Fibroblast of skin of scalp (primary cell): ENCODE measurements at places on chromosomes 4 and X.

DNA sequence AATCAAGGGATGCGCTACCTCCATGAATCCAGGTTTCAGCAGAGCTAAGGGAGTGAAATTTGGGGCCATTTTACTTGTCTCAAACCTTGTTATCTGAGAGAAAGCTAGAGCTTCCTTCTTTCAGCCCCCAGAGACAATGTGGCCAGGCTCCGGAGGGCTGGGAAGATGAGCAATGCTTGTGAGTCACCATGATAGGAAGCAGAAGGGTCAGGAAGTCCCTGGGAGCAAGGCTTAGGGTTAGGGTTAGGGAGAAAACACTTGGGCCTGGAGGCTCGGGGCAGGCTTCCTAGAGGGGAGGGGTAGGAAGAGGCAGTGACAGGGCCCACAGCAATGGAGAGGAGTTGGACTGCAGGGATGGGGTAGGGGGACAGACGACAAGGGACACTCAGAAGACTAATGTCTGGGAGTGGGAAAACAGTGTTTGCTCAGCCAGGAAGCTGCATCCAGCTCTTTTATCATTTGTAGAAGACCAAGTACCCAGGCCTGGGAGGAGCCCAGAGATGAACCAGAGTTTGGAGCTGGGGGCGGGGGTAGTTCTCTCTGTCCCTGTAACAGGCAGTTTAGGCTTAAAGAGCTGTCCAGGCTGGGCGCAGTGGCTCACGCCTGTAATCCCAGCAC, 16.4 kb upstream of the PORCN start:
- DNase-seq = peak; percentile 66

DNA sequence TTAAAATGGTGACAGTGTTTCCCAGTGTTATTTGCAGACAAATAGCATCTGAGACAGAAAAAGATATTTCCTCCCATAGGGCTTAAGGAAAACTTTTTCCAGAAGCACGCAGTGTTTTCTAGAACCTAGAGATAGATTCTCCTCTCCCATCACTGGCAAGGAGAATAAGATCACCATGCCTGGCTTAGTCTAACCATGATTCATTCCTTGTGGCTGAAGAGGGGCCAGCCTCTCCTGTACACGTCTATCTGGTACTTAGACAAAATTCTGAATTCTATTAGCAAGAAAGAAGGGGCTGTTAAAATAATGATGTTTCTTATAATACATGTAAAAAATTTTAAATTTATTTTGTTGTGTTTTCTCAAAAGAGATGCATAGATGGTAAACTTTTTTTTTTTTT, 296.1 kb upstream of the LDB2 start:
- peak; percentile 22 for DNase-seq

DNA sequence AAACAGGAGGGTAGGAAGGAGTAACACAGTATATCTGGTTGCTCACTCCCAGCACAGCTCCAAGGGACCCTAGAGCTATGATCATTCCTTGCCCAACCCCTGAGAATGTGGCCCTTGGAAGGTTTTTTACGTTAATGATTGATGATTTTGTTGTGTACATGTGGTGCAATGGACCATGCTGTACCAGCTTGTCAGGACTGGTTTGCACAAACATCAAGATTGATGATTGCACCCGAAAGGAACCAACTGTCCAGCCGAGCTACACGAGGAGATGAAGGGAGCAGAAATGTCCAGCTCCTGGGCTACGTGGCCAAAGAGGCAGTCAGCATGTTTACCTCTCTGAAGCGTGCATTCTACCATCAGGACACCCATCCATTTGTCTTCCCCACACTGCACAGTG, 83.2 kb upstream of the USP9X start:
- DNase-seq = no peak

- DNase-seq = no peak
Observed at GRCh38 chr4:64533637-64534036, 124.4 kb upstream of the TECRL start.

DNA sequence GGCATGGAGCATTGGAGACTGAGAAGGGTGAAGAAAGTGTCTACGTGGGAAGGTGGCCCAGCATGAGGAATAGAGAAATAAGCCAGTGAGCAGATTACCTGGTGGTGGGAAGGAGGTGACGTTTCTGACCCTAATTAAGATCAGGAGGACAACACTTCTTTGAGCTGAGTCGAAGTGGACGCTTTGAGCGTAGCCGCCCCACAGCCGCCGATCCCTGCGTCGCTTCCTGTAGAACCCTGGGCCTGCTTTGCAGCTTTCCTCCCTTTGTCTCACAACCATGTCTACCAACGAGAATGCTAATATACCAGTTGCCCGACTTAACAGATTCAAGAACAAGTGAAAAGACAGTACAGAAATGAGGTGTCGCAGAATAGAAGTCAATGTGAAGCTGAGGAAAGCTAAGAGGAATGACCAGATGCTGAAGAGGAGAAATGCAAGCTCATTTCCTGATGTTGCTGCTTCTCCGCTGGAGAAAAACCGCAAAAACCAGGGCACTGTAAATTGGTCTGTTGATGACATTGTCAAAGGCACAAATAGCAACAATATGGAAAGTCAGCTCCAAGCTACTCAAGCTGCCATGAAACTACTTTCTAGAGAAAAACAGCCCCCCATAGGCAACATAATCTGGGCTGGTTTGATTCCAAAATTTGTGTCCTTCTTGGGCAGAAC, 6.4 kb upstream of the ANTXR2 start:
- no peak for DNase-seq

DNA sequence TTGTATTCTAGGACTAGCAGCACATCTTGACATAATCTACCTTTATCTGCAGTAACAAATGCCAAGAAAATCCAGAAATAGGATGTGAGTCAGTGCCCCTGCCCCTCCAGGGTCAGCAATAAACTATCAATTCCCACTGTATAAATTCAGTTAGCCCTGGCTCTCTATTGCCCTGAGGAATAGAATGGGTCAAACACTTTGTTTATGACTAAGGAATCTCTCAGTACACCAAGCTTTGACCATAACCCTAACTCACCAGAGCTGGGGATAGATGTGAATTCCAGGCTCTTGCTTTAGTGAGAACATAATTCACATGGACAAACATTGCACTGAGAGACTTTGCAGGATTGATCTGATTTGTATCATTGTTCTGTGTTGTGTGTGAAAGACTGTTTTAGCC, 82.3 kb downstream of the CXXC4 start:
- no peak for DNase-seq

- DNase-seq = peak; percentile 37
Observed at GRCh38 chr4:30763321-30763727, 43.2 kb downstream of the PCDH7 start.

- no peak for DNase-seq
Observed at GRCh38 chr4:139645458-139645857, 20.2 kb upstream of the MGST2 start.

GRCh38 chr4:103158760-103159159, 39.4 kb downstream of the CENPE start:
- DNase-seq = no peak

DNA sequence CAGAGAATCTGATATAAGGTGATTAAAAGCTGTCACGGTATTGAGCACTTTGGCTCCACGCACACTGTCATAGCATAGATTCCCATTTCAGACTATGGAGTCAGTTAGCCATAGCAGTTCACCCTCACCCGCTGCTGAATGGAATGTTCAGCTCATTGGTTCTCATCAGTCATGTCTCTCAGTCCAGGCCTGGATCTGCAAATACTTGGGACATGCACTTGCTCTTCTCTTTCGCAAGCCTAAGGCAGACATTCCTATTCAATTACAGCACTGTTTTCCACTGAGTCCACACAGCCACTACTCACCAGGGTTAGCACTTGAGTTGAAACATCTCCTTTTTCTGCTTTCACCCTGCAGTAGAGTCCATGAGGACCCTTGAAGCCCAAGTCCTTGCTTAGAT, 30.6 kb upstream of the SCML1 start:
- peak; percentile 84 for DNase-seq

- DNase-seq = peak; percentile 76
Observed at GRCh38 chrX:42519666-42520231, 258.2 kb downstream of the PPP1R2C start.

- DNase-seq = no peak
Observed at GRCh38 chr4:148735432-148736155, 293.4 kb upstream of the NR3C2 start.

- DNase-seq = no peak
Observed at GRCh38 chr4:113406723-113407016, 354.9 kb downstream of the CAMK2D start.

GRCh38 chrX:31266203-31267076, 194.6 kb upstream of the FTHL17 start:
- DNase-seq = peak; percentile 32

DNA sequence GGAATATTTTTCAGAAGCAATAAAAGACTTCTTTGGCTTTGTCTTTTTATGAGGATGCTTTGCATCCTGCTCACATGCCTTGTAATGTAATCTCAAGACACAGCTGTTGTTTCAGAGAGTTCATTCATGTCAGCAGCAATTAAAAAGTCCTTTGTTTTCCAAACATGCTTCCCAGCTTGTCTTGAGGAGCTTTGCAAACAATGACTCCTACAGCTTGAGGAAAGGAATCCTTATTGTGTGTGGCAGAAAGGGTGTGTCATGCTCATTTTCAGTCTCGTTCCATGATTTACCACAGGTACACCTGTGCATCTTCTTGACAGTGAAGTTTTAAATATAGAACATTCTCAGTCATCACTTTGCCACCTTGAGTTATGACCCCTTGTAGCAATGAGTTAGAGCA, 139.2 kb upstream of the AADAT start:
- no peak for DNase-seq

DNA sequence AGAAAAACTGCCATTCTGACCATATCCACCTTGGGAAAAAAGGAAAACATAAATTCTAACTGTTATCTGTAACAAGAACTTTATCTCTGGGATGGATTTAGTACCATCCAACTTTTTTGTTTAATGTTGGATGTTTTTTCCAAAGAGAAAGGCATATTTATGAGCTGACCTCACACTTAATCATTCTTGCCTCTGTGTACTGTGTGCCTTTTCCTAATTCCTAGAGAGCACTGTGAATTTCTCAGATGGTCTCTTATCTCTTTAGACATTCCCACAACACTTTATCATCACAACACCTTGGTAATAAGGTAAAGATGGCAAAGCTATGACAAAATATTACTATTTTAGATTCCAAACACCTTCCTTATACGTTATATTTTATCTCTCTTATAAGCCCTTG, 126.2 kb downstream of the COL4A6 start:
- no peak for DNase-seq

GRCh38 chr4:101347267-101347556, at the start of gene PPP3CA:
PPP3CA (minus strand) TSS chr4:101347526.
- DNase-seq = no peak

DNA sequence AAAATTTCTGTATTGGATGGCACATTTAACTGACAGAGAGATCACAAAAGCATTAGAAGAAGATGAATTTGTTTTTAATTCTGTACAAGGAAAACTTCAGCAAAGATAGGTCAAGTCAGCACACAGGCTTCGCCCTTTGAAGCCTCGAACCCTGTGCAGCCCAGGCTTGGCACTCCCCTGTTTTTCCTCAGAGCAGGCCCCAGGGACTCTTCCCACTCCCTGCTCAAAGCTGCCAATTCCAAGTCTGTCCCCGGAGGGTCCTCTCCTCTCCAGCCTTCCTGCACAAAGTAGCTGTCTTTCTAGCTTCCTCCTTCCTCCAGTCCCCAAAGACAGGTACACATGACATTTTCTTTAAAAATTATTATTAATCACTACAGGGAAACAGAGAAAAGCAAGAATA, 466.3 kb downstream of the PPARGC1A start:
- no peak for DNase-seq

DNA sequence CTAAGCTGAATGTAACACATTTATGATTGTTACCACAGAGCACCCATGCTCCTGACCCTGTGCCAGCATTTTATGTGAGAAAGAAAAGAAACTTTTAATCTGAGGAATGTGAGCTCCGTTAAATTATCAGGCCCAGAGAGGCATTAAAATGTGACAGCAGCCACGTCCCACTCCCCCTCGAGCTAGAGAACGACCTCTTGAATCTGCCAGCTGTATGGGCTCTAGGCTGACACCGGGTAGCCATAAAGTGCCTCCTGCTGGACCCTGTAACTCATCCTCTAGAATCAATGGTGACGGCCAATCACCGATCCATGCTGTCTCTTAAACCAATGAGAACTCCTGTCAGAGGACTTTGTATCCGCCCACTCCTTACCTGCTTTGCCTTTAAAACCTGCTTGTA, 110.2 kb upstream of the ADRA2C start:
- DNase-seq = peak; percentile 22

GRCh38 chr4:39415678-39416283, 9.1 kb downstream of the KLB start:
- DNase-seq = no peak

GRCh38 chrX:42237956-42238355, 314.6 kb upstream of the CASK start:
- DNase-seq = peak; percentile 11

GRCh38 chr4:83125738-83126141, 11.2 kb upstream of the PLAC8 start:
- DNase-seq = no peak

DNA sequence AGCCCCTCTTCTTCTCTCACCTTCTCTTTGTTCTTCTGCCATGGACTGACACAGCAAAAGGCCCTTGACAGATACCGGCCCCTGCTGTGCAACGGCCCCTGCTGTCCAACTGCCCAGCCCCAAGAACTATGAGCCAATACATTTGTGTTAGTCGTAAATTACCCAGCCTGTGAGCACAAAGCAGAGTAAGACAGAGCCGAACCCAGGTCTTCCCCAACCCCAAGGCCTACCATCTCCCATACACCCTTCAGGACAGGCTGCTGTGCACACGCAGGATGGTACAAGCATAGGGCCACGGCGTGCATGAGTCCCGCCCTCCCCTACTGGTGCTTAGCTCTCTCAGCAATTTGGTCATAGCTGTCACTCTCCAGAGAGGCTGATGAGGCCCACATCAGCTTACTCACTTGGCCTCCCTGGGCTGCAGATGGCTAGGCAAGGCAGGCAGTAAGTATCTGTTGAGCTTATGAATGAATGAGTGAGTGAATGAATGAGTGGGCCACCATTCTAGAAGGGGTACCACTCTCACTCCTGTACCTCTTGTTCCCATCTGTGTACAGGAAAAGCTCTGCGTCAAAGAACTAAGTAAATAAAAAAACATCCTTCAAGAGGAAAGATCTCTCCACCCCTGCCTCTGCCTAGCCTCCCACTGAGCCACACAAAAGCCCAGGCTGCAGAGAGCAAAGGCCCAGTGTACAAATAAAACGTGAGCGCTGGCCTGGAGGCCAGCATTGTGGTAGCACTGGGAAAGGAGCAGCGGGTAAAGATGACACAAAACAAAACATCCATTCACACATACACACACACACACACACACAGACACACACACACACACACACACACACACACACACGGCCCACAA, 13.9 kb downstream of the WDR1 start:
- no peak for DNase-seq

- DNase-seq = no peak
Observed at GRCh38 chr4:77578145-77578544, 27.5 kb upstream of the CXCL13 start.

DNA sequence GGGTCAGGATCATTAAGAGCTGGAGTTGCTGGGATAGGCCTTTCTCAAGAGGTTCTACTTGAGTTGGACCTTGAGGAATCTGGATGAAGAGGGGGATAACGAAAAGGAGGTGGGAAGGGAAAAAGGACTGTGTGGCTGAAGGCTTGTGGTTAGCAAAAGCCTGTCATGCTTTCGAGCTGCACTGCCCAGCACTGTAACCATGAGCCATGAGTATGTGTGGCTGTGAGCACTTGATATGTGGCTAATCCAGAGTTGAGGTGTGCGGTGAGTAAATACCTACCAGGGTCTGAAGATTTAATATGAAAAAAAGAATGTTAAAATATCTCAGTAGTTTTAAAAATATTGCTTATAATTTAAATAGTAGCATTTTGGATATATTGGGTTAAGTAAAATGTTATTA, 11.4 kb downstream of the TMEM165 start:
- no peak for DNase-seq

- DNase-seq = no peak
Observed at GRCh38 chr4:1405254-1405635, 997 bp downstream of the NKX1-1 start.
